ENCODE measurements at places on chromosomes 2 and 18.

DNA sequence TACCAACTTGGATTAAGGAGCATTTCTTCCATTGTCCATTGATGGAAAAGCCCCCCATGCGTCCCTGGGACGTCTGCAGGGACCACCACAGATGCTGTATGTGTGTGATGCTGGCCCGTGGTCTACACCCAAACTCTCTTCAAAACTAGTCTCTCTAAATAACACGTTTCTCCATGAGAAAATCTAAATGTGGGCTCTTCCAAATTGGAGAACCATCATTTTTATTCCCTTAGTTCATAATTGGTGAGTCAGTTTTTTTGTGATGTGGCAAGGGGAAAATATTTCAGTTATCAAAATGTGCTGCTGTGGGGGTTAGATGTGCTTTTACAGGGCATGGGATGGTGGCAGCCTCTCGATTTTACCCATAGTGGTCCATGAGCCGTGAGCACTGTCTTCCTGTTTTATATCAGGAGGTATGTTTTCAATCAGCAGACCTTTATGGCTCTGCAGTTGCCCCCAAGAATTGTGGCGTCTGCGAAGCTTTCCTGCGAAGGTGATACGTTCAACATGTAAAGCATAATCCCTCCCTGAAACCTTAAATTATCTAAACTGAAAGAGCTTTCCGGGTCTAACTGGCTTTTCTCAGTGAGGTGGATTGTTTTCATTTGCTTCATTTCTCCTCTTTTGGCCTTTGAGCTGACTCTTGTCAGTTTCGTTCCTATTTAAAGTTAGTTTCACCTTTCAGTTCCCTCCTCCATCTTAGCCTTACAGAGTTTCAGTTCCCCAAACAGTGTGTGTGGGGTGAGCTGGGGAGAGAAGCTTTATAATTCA lies 78.4 kb downstream of the SETBP1 start:
- no peak for DNase-seq

GRCh38 chr2:119180892-119181291 lies 22.3 kb upstream of the C1QL2 start:
- DNase-seq = no peak

- DNase-seq = no peak
Measured at GRCh38 chr2:40103590-40103989, 324.5 kb upstream of the THUMPD2 start.

DNA sequence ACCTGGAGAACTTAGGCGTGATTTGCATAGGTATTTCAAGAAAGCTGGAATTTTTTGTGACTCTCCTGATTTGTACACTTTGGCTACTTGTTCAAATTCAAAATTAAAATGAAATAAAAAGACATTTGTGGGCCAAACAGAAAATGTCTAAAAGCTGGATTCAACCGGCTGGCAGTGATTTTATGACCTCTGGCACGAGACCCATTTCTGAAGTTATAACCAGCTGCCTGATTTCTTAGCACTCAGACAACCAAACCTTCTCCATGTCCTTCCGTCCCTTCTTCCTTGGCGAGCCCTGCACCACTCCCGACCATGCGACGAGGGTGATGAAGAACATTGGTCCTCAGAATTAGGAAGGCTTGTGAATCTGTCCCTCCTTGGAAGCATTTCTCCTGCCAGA lies 19.7 kb downstream of the PKDCC start:
- no peak for DNase-seq

GRCh38 chr2:207275779-207276178 lies 110.0 kb upstream of the KLF7 start:
- DNase-seq = no peak

Measured in T-helper 17 cell (primary cell).